Stromal cell of bone marrow (primary cell): ENCODE measurements at places on chromosomes 6 and 20.

DNA sequence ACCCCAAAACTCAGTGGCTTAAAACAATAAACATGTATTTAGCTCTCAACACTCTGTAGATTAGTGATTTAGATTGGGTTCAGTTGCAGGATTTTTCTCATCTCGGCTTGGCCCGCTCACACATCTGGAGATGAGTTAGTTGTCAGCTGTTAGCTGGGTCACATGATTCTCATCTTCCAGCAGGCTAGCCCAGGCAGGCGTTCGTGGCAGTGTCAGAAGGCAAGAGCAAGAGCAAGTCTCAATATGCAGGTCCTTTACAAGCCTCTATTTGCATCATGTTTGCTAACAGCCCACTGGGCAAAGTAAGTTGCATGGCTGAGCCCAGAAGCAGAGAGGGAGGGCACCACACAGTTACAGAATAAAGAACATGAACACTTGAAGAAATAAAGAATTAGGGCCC is 83.6 kb upstream of the MYLIP start:
- DNase-seq, result no peak

DNA sequence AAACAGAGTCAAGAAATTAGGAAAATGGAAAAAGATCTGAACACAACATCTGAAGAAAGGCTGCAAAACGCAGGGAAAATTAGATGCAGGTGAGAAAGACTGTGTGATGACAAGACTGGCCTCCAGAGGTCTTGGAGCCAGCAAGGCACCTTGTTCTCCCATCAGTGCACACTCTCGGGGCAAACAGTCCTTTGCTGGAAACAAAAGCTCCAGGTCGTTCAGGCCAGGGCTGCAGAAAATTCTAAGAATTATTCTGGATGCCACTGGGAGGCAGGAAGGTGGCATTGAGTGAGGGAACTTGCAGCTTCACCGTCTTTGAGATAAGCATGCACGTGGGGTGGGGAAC is 219.9 kb upstream of the SSTR4 start:
- DNase-seq, result no peak

DNA sequence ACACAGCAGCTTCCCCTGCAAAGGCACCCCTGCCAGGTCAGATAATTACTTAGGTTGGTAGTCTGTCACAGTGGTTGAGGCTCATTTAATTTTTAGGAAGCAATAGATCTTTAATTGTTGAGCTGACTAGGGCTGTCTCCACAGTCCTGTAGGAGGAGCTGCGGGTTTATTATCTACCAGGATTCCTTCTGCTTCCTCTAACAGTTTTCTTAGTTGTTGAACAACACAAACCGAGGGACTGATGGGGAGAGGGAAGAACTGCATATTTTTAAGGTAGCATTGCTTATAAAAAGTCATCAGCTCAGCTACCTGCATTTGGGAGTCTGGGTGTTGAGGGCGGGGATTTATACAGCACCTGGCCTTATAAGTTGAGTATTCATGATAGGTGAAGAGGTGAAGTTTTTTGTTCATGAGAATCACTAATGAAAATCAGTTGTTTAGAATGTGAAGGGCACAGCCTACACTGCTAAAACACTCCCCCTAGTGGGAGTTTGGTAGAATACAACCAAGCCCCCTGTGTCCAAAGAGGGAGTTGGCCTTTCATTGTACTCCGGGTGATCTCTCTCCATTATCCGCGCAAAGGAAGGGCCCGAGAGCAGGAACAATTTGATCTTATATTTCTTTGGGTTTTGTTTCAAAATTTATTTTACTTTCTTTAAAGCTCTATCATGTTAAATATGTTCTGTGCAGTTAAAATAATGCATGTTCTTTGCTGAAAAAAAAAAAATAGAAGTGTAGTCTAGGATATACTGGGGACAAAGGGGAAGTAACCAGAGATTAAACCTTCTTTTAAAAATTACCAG is 69.6 kb downstream of the SSR1 start:
- DNase-seq, result no peak

DNA sequence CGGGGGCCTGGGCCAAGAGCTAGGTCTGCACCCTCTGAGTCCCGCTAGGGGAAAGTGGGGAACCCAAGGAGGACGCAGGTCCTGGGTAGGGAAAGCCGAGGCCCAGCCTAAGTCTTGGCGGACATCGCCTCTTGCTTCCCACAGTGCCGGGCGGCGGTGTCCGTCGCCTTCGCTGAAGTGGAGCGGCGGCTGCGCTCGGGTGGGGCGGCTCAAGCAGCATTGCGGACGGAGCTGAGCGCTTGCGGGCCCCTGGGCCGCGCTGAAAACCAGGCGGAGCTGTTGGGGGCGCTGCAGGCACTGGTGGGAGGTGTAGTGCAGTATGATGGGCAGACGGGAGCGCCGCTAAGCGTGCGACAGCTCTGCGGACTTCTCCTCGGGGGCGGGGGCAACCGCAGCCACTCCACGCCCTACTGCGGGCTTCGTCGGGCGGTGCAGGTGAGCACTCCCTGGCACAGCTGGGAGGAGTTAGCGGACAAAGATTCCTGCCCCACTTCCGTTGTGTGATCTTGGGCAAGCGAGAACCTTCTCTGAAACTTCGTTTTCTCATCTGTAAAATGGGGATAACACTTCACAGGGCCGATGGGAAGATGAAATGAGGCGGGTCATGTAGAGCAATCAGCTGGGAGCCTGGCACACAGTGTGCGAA is 4.2 kb downstream of the PRSS16 start:
- DNase-seq, result no peak

GRCh38 chr6:162960679-162961457 is 233.1 kb downstream of the PACRG start:
- no peak for DNase-seq

DNA sequence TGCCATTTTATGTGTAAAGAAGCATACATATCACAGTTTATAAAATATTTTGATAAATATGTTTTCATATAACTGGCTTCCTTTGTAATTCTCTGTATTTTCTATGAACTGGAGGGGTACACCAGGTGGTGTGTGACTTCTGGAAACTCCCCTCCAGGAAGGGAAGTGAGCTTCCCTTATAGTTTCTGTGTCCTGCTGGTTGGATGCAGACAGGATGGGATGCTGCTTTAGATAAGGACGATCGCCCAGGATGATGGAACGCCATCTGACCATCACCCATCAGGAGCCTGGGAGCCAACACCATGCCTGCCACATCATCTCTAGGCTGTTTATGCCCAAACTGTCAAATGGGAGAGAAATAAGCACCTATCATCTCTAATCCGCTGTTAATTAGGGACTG is 66.1 kb downstream of the SULF2 start:
- DNase-seq, result no peak

DNA sequence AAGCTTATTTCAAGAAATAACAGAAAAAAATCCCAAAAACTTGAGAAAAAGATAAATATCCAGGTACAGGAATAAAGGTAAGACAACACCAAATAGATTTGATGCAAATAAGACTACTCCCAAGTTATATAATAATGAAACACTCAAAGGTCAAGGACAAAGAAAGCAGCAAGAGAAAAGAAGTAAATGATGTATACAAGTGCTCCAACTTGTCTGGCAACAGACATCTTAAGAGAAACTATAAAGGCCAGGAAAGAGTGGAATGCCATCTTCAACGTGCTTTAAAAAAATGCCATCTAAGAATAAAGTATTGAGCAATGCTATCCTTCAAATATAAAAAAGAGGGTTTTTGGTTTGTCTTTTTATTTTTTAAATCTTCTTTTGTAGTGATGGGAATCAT is 54.2 kb downstream of the REV3L start:
- DNase-seq, result no peak

GRCh38 chr20:49052334-49052733 is 6.2 kb downstream of the CSE1L start:
- no peak for DNase-seq

GRCh38 chr6:33154349-33154748 is 37.9 kb downstream of the COL11A2 start:
- no peak for DNase-seq

DNA sequence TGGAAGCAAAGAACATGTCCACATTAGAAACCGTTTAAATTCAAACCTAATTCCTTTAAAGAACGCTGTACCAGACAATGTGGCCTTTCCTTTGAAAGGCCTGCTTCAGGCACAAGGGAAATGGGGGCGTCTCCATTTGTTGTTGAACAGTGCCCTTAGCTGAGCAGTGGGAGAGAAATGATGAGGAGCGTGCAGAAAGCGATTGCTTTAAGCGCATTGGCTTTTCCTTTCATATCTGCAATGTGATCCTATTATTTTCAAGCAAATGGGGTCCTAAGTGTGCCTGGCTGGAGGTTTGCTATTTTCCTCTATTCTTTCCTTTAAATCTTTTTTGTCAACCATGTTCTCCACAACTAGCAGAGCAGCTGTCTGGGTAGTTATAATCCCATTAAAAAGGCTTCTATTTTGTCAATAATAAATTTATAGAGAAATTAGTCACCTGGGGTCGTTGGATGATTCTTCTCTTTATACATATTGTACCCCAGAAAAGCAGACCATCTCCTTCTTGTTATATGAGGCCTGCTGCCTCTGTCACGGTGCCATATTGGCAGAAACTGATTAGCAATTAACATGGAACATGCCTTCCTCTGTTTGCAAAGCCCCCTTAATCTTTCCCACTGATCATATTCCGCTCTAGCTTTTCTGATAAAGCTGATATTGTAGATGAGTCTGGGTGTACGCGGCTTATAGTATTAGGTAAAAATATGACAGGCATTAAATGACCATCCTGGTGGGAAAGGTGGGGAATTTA is 151.1 kb upstream of the JAG1 start:
- no peak for DNase-seq

DNA sequence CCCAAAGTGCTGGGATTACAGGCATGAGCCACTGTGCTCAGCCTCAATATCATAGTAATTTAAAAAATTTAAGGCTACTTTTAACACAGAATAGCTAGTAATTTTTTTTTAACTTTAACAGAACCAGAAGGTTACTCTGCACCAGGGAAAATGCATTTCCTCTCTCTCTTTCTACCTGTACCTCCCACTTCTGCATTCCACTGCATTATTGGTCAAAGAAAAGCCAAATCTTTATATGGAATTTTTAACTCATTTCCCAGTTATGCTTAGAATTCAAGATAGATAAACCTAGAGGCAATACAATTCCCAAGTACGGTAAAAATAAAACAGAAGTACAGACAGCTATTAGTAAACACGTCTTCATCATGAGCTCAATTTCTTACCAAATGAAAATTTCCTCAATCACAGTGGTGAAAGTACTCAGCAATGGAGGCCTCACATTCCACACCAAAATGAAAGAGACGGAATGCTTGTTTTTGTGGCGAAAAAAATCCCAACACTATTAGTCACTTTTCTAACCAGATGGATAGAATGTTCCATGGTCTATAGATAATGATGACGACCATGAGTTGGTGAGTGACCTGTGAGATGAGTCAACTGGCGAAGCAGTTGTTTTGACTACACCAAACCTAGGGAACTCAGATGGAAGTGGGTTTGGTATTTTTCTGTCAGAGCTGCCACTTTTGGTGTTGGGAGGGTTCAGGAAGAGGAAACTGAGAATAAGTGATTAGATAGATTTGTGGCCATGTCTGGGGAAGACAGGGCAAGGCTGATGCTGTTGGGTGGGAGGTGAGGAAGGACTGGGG is 104.7 kb upstream of the SGK1 start:
- DNase-seq, result peak; percentile 95

DNA sequence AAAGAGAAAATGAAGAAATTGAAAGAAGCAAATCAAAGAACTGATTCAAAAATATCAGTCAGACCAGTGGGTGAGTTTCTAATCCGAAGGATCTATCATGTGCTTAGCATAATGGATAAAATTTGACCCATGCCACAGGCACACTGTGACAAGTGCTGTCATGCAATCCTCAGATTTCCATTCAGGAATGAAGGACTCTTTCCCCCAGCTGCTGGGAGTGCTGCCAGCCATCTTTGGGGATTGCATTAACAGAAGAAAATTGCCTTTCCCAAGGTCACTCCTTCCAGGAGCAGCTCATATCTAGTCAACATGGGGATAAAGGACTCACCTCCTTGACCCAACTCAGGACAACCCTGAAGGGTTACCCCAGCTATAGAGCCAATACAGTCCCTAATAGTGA is 316.7 kb upstream of the TBX18 start:
- no peak for DNase-seq

- no peak for DNase-seq
Measured at GRCh38 chr6:71222671-71223070, 65.9 kb upstream of the OGFRL1 start.

DNA sequence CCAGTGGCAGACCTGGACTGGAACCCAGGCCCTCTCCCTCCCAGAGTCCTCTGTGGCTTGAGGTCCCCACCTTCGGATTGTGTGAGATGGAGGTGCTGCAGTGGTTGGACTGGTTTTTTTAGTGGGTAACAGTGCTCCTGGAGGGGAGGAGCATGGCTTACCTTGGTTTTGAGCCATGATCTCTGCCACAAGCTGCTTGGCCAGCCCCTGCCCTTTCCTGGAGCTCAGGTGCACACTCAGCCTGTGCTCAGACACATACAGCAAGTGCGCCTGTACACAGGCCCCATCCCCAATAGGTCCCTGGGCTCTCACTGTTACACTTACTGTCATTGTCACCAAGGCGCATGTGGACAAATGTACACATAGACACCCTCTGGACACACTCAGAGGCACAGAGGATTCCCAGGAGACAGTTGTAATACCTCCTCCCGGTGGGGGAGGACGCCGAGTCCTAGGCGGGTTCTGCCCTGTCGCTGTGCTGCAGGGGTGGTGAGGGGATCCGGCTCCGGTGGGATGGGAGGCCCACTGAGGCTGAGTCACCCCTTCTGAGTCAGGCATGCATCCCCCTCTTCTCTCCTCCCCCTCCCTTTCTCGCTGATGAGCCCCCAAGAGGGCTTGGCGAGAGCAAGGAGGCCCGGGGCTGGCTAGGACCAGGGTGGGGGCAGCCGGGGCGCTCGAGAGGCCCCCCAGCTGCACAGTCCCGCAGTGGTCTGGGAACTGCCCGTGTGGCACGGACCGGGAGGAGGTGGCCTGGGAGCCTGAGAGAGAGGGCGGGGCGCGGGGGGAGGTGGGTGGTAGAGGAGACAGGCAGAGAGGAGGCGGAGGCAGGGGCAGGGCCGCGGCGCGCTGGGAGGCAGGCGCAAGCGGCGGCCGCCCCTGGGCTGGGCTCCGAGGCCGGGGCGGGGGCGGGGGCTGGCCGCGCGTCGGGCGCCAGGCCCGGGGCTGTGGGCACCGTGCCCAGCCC is 522 bp upstream of the EPB41L1 start:
- DNase-seq, result no peak

DNA sequence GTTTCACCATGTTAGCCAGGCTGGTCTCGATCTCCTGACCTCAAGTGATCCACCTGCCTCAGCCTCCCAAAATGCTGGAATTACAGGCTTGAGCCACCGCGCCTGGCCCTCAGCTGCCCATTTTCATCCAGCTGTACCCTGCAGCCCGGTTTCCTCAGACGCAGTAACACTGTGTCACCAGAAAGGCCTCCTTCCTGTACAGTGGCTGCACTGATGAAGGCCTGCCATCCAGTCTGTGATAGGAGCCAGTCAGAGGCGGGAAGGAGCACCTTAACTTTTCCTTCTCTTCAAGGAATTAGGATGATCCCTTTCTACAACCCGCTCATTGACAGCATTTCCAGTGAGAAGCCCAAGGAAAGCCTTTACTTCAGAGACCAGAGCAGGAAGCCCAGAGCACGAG is 75.9 kb downstream of the GFOD1 start:
- no peak for DNase-seq

GRCh38 chr6:156164701-156165452 is 612.3 kb upstream of the ARID1B start:
- DNase-seq, result no peak

- DNase-seq, result no peak
Measured at GRCh38 chr6:150654608-150655007, 54.9 kb downstream of the PLEKHG1 start.
